Stimulated activated CD4-positive, alpha-beta T cell treated with anti-CD3 and anti-CD28 coated beads, Interleukin-4, amount 100 ng/mL, for 1 hour (primary cell): ENCODE measurements at places on chromosomes 2 and 18.

- no peak for DNase-seq
Observed at GRCh38 chr2:164538240-164538866, 82.9 kb downstream of the GRB14 start.

DNA sequence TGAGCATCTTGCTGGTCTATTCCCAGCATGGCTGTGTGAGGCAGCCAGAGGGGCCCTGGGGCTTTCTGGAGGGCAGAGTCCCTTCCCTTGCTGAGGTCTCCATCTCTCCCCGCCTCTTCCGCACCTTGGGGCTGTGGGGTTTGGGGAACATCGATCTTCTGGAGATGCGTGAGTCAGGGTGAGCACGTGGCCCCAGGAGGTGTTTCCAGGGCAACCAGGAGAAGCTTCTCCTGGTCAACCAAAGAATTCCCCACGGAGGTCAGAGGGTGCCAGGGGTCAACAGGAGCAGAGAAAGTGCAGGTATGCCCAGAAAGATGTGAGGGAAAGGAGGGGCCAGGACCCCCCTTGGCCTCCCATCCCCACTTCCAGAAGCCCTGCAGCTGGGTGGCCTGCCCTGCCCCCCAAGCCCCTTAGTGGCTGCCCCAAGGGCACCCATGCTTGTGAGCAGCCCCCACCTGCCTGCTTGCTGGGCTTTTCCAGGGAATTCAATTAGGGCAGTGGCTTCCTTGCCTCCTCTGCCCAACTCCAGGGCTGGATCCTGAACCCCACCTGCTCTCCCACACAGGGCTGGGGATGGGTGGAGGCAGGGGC, 2.8 kb upstream of the PROM2 start:
- no peak for DNase-seq

GRCh38 chr2:166230724-166231070, 102.9 kb upstream of the SCN1A start:
- no peak for DNase-seq

DNA sequence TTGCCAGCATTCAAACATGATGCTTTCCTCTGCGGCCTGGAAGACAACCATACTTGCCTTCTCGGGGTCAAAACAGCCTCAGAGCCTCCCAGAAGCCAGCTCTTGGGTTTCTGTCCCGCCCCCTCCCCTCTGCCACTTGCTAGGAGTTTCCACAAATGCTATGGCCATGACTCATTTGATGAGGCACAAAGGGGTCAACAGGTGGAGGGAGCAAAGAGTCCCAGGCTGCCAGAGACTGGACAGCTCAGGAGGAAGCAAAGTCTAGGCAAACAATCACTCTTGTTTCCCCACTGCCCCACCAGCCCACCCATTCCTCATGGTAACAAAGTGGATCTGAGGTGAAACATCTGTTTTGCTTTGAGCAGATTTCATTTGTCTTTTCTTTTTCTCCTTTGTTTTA, 551.1 kb downstream of the TNS1 start:
- DNase-seq: no peak

GRCh38 chr2:168255866-168256265, 8.5 kb upstream of the STK39 start:
- DNase-seq: no peak

DNA sequence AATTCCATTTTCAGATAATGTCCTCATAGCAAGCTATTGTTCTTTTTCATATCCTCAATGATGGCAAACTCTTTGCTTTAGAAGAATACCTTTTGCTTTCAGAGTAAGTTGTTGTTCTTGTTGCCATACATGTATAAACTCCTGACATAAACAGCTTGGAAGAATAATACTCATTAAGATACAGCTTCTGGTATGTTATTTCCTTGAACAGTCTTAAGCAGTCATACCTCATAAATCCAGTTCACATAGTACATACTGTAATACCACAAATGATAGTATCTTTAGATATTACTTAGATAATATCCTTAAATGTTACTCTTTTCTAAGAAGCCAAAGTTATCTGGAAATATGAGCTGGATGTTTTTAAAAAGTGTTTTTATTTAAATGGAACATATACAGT, 23.2 kb downstream of the METTL8 start:
- no peak for DNase-seq

DNA sequence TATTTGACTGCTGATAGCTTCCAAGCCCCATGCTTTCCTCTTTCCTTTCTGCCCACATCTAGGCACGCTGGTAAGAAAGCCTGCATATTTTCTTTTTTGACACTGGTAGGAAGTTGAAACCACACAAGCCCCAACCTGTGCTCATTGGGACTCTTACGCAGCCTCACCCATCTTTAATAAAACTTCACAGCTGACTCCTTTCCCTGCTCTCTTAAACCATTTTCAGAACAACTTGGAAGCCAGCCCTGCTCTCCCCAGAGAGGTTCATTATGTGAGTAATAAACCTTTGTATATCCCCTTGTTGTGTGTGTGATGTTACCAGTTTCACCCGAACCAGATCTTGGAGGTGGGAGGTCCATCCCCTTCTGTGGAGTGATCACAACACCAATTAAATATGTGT, 268.4 kb downstream of the GPD2 start:
- no peak for DNase-seq

- no peak for DNase-seq
Observed at GRCh38 chr2:11871421-11871820, 125.0 kb downstream of the LPIN1 start.

DNA sequence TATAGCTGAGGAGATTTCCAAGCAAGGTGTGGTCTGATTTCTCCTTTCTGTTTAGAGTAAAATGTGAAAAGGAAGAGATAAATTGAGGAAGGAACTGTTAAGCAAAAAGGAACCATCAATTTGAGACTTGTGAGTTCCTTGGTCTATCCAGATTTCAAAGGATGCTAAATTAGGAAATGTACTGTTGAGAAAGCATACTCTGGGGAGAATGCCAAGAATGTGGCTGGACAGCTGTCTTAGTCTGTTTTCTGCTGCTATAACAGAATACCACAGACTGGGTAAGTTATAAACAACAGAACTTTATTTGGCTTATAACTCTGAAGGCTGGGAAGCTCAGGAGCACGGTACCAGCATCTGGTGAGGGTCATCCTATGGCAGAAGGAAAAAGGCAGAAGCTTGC, 1097.2 kb downstream of the TDRD15 start:
- DNase-seq: no peak

GRCh38 chr2:223901854-223902253, 43.3 kb downstream of the WDFY1 start:
- DNase-seq: no peak

DNA sequence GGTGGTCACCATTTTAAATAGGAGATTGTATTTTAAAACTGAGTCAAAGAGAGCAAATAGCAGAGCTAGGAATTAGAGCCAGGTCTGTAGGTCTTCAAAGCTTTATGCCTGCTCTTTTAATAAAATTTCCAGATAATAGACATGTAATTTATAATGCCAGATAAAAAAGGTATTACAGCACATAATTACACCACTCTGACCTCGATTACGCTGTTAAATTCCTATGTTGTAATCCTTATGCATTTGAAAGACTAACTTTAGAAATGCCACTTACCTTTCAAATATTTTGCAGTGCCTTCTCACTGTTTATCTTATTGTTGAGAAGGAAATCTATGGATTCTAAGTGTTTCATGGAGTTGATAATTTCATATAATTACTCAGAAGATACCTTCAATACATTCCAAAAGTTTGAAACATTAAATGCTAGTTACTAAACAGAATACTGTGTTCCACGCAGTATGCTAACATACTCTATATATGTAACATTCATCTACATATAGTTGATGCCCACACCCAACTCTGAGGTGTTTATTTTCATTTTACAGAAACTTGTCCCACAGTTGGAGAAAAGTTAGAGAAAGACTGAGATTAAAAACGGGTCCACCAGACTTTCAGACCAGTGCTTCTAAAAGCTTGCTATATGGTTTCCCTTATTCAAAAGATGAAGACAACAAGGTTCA, 120.0 kb downstream of the OSBPL1A start:
- no peak for DNase-seq

- DNase-seq: no peak
Observed at GRCh38 chr2:179377296-179377695, 112.7 kb upstream of the SESTD1 start.

GRCh38 chr2:12363569-12363968, 353.2 kb upstream of the TRIB2 start:
- DNase-seq: no peak

DNA sequence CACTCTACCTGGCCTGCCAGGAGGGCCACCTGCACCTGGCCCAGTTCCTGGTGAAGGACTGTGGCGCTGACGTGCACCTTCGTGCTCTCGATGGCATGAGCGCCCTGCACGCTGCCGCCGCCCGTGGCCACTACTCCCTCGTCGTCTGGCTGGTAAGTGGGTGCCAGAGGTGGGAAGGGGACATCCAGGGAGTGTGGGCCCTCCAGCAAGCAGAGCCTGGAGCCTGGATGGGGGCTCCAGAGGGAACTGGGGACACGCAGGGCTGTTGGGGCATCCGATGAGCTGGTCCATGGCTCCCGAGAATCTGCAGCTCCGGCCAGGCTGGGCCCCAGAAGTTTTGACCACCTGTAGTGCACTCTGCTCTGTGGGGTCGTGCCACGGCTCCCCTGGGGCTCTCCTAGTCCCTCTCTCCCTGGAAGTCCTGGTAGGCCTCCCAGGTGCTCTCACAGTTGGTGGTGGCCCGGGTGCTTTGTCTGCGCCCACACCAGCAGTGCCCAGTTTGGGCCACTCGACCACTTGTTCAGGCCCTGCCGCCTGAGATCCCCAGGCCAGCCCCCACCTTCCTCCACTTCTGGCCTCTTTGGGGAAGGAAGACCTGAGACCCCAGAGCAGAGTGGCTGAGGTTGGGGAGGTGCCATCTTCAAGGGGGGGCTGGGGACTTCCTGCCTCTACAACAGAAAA, 4.7 kb downstream of the ESPNL start:
- no peak for DNase-seq

- no peak for DNase-seq
Observed at GRCh38 chr2:88729061-88729745, 37.7 kb downstream of the RPIA start.

DNA sequence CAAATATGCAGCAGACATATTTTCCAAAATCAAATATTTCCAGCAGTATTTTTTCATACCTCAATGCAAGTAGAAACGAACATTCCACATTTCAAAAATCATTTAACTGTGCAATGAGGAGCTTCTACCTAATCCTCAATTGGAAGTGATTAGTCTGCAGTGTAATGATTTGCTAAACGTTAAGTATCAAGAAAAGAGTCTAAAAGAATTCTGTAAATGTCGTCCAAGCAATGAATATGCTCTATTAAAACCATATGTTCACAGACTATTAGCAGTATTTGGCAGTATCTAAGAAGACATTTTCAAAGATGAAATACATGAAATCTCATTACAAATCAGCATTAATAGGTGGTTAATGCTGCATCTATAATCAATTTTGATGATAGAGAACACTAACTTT, 15.9 kb downstream of the DYM start:
- DNase-seq: no peak

DNA sequence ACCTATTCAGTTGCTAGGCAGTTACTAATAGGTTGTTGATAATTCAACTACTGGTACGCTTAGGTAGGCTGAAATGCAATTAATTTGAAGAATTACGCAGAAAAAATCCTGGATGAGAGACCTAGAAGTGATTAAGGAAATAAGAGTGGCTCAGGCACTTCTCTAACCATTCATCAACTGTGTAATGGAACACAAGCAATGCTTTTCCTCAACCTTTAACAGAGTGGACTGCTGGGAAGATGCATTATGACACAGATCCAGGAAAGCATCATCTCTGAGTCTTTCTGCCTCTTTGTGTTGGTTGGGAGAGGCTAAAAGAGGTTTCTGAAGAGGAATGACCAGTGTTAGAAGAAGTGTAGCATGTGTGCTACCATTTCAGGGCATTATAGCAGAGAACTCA, 992.2 kb downstream of the TSN start:
- no peak for DNase-seq

DNA sequence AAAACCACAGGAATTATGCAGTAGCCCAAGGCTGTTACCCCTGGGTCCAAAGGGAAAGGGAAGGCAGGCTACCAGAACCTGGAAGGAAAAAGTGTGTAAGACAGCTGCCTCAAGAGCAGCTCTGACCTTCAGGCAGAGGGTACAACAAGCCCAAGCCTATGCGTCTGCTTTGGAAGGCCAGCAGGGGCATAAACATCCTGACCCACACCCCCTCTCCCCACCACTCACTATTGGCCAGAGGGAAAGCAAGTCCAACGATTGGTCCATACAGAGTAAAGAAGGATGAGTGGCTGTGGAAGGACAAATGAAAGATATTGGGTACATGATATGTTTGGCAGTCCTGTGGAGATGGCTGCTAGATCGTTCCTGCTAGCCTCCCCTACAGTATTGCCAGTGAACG, 227.6 kb upstream of the HNRNPA3 start:
- no peak for DNase-seq

DNA sequence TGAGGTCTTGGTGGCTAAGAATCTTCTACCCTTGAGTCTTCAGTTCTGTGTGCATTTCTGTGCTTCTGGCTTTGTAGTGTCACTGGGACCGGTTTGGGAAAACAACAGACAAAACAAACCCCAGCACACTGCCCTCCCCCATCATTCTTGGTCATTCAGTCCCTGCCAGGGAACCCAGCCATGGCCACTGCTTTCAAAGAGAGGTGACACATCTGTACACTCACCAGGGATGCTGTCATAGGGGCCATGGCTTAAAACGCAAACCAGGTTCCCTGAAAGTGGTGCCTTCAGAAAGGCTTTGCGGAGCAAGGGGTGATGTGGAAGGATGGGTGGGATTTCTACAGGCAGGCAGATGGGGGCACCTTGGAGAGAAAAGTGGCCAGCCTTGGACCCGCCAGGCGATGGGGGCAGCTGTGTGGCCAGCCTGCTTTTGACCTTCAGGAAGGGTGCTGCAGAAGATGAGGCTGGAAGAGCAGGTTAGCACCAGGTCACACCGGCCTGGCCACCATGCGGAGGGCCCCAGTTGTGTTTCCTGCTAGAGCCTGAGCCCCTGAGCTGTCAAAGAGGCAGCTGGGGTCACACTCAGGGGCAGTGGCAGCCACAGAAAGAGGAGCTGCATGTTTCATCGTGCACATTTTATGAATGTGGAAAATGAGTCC, 101.3 kb downstream of the INHBB start:
- DNase-seq: no peak

DNA sequence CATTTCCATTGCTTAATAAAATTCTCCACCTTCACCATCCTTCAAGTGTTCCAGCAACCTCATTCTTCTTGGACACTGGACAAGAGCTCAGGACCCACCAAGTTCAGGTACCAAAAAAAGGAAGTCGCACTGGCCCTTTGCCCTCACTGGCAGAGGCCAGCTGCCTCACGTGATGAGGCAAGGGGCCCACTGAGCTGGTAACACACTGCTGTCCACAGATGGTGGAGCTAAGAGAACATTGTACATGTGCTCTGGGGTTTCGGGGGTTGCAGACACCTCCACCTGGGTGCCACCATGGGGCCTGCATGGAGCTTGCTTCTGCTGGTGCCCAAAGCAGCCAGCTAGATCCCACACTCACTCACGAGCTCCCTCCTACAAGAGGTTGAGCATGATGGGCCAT, 71.3 kb downstream of the SCG2 start:
- no peak for DNase-seq

DNA sequence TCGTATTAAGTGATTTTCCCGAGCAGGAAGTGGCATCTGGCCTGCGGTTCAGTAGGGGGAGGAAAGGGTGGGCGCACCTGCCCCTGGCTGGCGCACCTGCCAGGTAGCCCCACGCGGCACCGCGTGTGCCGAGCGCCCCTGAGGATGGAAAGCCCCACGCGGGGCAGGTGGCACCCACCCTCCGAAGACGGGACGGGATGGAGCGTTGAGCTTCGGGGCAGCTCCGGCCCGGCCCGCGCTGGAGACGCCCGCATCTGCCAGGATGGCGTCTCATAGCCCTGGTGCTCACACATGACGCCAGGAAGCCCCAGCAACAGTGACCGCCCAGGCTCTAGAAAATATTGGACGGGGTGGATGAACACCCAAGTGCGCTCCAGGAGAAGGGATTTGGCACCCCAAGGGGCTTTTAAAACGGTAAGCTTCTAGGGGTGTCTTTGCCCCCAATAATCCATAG, 2.5 kb upstream of the NFATC1 start:
- no peak for DNase-seq
